ENCODE measurements at places on chromosomes 12 and 14.

GRCh38 chr12:50241178-50241577 is 42.1 kb downstream of the LIMA1 start:
- no peak for DNase-seq

GRCh38 chr12:39235990-39236767 is 206.7 kb downstream of the KIF21A start:
- DNase-seq, result peak; percentile 82

GRCh38 chr12:69368171-69368570 is 8.6 kb downstream of the YEATS4 start:
- no peak for DNase-seq

DNA sequence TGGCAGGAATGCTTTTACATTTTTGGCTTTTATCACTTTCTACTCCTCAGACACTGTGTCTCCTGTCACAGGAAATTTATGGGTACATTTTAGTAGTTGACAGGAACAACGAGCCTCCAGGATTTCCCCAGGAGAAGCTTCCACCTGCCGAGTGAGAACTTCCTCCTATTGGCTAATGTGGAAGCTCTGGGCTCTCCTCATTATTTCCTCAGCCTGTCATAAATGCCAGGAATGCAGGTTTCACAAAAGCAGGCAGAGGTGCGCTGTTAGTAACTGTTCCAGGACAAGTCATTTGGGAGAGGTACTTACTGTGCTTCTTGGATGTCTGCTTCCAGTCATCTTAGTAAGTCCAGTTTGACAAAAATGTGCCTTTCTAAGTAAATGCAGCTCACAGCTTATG is 19.1 kb upstream of the DCP1B start:
- DNase-seq, result no peak

Measured in NCI-H226 (cell line).